ENCODE measurements at places on chromosomes 12 and 14.
A peak's percentile ranks its signal among the peaks of the same experiment; 100 is the strongest.

DNA sequence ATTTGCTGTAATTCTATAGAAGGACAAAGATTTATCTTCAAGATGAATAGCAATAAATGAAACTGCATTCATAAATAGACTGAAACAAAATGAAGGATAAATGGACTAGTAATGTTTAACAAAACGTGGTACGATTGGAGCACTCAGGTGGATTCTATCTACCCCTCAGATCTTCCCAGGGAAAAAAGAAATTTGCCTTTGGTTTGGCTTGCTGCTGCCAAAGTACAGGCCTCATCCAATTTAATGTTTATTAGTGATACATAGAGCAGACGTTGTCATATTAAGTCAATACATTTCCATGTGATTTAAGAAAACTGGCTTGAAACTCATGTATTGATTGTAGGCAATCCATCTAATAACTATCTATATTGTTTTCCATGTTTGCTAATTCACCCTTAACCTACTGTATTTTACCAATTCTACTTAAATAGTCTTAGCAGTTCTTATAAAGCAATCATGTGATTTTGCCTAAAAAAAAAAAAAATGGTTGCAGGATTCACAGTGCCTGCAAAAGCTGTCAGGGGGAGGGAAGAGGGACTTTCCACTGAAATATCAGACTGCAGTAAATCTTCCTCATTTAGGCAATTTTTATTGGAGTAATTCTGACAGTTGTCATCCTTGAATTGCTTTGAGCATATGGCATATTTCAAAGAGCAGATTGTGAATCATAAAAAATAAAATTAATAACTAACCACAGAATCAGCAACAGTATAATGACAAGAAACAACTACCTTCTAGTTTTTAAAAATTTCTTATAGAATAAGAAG, 242.2 kb upstream of the NPAS3 start:
- DNase-seq, result no peak

DNA sequence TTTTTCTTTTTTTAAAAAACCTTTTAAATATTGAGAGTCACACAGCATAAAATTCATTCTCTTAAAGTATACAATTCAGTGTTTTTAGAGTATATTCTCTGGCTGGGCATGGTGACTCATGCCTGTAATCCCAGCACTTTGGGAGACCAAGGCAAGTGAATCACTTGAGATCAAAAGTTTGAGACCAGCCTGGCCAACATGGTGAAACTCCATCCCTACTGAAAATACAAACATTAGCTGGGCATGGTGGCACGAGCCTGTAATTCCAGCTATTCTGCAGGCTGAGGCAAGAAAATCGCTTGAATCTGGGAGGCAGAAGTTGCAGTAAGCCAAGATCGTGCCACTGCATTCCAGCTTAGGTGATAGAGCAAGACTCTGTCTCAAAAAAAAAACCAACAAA, 68.4 kb upstream of the BCAT1 start:
- DNase-seq, result no peak

DNA sequence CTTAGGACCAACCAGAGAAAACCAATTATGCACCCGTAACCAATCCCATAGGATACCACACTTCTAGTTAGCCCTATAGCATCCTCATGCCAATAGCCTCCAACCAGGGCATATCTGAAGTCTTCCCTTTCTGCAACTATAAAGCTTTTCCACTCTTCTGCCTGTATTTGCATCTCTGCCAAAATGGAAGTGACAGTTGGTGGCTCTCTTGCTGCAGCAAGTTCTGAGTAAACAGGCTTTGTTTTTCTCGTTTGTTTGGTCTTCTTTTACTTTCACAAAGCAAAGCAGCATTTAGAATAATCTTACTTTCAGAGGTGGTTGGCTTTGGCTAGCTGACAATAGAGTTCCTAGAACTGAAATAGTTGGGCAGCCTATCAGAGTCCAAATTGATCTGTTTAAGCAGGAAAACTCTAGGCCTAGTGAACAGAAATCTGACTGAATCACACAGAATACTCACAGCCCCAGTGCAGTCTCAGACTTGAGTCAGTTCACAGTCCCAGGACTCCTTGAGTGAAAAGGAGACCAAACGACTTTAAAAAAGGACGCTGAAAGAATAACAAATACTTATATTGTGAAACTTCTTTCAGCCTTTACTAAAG, 1029.7 kb upstream of the LRFN5 start:
- DNase-seq, result no peak

- DNase-seq, result peak; percentile 35
Measured at GRCh38 chr12:38850461-38850860, 54.9 kb downstream of the CPNE8 start.

- peak; percentile 49 for DNase-seq
Measured at GRCh38 chr12:39990122-39991101, 115.5 kb downstream of the SLC2A13 start.

DNA sequence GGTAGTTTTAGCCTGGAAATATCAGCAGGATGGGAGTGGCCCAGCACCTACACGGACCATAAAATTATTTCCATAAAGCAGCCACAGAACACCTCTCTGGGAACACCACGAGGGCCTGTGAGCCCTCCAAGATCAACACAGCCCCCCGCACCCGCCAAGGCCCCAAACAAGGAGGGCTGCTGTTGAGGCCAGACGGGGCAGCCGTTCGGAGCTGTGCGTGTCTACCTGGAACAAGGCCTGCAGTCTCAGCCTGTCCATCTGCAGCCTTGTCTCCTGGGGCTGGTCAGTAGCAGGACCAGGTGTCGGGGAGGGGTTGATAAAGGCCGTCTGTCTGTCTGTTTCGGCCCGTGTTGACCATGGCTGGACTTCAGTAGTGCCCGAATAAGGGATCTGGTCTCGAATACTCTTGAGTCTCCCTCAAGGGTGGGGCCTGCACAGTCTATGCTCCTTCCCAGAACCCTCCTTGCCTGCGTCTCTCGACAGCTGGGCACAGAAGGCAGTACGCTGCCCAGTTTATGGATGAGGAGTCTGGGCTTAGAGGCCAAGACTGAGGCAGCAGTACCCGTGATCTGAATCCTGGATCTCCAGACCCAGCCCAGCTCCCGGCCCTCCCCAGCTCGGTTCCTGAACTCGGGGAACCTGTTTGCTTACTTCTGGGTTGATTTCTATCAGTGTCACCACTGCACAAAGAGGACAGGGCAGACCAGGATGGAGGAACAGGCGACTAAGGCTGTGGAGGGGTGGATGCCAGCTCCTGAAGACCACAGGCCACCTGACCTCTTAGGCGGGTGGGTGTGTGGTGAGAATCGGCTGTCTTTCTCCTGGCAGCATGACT, 23.1 kb upstream of the DLK1 start:
- peak; percentile 69 for DNase-seq

- peak; percentile 9 for DNase-seq
Measured at GRCh38 chr14:90405755-90406154, 8.9 kb downstream of the CALM1 start.

DNA sequence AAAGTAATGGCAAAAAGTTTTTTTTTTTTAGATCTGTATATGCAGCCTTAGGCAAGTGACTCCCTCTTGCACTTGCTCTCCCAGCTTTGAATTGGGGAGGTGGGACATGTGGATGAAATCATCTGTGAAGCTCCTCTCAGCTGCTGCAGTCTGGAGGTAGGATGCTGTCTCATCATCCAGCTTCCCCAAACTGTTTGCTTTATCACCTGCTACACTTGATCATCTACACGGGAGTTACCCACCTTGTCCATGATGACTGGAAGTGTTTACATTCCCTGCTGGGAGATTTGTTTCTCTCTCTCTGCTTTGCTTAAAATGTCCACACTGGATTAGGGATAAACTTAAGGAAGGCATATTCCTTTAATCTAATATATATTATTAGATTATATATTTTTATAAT, 8.5 kb upstream of the FGF23 start:
- DNase-seq, result no peak

- DNase-seq, result no peak
Measured at GRCh38 chr12:23640754-23641153, 308.7 kb downstream of the SOX5 start.

DNA sequence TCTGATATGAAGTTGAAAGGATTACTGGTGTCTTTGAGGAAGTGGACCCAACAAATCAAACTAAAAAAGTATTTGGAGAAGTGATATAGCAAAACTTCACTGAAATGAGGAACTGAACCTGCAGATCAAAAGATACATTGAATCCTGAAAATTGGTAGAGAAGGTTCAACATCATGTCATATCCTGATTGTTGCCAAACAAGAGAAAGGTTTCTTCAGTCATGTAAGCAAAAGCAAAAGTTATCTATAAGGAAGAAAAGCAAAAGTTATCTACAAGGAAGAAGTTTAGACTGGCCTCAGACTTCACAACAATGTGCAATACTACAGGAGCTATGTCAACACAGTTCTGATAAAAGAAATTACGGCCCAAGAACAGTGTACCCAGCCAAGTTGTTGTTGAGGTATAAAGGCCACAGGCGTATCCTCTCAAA, 142.7 kb downstream of the RAD51B start:
- no peak for DNase-seq

GRCh38 chr12:85963326-85963725, 89.2 kb downstream of the NTS start:
- no peak for DNase-seq

- DNase-seq, result no peak
Measured at GRCh38 chr12:68924546-68924945, 8.4 kb downstream of the CPM start.

GRCh38 chr12:115233891-115234543, 550.0 kb upstream of the TBX3 start:
- peak; percentile 48 for DNase-seq

DNA sequence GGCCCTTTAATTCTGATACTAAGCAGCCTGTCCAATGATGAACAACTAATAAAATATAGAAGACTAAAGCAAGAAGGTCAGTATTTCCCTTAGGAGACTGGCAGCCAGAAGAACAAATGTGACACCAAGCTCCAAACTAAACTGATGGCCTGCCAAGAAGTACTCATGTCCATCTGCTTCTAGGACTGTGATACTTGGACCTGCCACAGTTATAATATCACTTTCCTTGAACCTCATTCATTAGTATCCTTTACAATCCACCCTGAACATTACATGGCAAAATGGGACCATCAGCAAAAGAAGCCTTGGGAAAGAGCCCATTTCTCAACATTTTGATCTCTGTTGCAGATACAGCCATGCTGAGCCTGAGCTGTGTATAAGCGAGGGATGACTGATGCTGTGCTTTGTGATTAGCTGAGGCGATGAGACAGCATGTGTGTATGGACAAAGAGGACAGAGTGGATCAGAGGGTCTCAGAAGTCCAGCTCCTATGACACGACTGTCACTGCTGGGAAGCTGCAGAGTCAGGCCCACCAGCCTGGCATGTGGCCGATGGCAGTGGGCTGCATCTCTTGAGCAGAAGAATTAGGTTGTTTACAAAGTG, 73.9 kb downstream of the TGFB3 start:
- DNase-seq, result no peak

DNA sequence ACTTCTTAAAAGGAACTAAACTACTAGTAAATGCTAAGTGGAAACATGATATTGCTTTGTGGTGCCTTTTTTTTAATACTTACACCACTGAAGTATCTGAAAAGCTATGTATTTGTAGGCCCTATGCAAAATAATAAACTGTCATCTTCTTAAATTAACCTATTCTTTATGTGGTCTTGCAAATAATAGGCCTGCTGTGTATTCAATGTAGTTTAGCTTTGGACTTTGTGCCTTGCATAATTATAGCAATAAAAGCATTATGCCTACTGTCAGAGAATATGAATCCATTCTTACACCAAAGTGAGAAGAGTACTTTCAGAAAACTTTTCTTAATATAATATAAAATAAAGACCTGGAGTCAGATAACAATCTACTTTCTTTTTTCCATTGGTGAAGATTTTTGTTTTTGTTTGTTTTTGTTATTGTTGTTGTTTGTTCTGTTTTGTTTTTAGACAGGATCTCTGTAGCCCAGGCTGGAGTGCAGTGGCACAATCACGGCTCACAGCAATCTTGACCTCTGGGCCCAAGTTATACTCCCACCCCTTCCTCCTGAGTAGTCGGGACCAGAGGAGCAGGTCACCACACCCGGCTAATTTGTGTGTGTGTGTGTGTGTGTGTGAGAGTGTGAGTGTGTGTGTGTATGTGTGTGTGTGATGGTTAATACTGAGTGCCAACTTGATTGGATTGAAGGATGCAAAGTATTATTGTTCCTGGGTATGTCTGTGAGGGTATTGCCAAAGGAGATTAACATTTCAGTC, 213.8 kb downstream of the SLC6A15 start:
- DNase-seq, result no peak
